AG08395 (cell line): ENCODE measurements at places on chromosomes 12 and 14.

DNA sequence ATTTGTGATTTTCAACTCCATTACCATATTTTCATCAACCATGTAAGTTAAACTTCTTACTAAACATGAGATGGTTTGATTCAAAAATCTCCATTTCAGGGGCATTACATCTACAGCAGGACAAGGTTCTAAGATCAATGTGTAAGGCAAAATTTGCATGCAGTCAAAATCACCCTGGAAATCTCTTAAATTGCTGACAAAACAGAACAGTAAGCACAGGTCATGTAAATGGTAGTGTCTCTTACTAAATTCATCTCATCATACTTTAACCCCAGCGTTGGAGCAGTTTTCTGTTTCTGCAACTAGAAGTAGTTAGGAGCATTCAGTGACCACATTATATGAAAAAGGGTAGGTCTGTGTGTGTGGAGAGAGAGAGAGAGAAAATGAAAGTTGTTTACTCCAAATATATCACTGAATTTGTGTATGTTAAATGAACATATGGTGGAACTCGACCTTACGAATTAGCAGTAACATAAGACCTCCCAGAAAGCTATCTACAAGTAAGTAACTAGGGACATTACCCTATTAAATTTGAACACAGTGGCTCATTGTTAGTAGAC is 227.5 kb downstream of the SSPN start:
- DNase-seq: no peak

- DNase-seq: no peak
Measured at GRCh38 chr12:24972078-24972477, 23.2 kb upstream of the BCAT1 start.

DNA sequence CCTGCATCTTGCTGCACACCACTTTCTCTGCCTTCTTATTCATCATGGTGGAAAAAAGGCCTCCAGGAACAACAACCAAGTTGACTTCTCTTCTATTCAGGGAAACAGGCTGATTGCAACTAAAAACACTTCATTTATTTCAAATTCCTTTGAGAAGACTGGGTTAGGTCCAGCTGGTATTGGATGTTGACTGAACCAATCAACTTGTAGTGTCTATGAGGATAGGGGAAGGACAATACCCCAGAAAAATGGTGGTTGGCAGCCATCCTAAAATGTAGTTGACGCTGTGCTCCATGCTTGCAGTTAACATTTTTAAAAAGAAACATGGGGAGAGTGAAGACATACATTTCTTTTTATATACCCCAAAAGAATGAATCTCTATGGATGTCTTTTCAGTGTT is 34.4 kb upstream of the CRADD start:
- DNase-seq: no peak

GRCh38 chr12:18141048-18141982 is 51.3 kb upstream of the RERGL start:
- DNase-seq: peak; percentile 6

DNA sequence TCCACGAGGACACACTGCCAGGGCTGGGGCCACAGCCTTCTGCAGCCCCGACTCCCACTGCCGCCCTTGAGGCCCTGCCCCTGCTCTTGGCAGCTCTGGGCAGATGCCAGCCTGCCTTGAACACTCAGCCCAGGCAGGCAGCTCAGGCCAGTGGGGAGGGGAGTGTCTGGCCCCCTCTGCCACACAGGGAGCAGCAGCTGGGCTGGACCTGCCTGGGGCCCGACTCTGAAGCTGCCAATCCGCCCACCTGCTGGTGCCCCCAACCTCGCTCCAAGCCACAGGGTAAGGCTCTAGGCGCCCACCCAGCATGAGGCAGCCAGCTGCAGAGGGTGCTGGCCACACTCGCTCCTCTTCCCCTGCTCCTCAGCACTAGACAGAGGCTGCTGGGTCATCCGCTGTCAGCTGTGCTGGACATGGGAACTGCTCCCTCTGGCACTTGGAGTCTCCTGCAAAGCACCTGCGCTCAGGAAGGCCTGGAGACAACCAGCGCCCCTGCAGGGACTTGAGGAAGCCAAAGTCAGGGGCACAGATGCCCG is 24.6 kb upstream of the NUDT14 start:
- DNase-seq: no peak

DNA sequence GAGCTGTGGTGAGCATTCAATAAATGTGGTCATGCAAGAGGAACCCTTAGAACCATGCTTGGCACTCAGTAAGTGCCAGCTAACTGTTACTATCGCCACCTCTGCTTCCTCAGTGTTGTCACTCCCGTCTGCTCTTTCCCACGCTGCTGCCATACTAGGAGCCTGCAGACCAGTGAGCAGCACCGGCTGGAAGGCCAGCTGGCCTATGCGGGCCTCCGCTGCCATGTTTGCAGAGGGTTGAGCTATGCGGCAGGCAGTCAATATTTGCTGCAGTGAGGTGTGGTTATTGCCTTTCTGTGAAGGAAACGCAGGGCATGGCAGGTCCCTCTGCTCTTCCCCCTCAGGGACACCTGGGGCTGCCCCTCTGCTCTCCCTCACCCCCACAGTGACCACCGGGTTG is 13.0 kb downstream of the KMT5A start:
- DNase-seq: no peak

DNA sequence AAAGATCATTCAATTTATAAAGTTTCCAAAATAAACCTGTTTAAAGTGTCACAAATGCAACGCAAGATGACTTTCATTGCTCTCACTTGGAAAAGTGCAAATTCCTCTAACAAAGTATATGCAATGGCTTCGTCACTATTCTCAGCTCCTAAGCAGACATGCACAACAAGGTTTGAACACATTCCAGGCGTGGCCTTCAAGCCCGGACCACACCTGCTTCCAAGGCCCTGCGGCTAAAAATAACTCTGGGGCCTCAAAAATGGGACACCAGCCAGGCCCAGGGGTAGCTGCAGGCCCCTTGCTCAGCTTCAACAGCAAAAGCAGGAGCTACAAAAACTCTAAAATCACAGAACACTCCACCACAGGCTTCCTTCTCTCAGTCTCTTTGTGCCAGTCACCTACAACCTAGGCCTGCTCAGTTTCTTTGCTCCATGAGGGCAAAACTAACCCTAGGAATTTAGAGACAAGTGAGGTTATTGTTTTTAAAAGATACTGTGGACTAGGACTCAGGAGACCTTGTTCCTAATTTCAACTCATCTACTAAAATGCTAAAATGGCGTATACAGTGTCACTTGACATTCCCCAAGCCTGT is 29.3 kb downstream of the DUSP16 start:
- no peak for DNase-seq

- DNase-seq: no peak
Measured at GRCh38 chr14:85293612-85294234, 236.2 kb upstream of the FLRT2 start.

DNA sequence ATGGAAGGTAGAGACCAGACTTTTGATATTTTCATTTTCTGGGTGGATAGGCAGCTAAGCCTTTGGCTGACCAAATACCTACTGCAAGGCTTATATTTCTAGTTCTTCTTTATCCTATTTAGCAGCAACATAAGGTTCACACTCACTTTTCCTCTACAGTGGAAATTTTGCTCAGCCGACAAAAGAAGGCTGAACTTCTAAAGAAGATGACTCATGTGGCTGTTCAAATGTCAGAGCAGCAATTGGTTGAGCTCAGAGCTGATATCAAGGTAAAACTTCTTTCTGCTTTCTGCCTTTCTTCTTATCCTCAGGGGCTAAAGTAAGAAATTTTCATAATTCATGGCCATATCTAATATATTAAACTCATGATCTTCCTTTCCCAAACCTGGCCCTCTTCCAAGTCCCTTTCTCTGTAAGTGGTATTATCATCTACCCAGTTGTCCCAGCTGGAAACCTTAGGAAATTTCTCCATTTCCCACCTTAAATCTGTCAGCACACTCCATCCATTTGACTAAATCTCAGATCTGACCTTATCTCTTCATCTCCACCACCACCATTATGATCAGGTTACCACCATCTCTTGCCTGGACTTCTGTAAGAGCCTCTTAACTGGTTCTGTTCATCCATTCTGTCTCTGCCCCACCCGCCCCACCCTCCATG is 19.8 kb upstream of the KCNH3 start:
- DNase-seq: peak; percentile 48

- no peak for DNase-seq
Measured at GRCh38 chr12:13602172-13602571, 379.2 kb downstream of the GRIN2B start.

GRCh38 chr14:23153851-23154796 is 29.3 kb downstream of the SLC7A8 start:
- peak; percentile 93 for DNase-seq

DNA sequence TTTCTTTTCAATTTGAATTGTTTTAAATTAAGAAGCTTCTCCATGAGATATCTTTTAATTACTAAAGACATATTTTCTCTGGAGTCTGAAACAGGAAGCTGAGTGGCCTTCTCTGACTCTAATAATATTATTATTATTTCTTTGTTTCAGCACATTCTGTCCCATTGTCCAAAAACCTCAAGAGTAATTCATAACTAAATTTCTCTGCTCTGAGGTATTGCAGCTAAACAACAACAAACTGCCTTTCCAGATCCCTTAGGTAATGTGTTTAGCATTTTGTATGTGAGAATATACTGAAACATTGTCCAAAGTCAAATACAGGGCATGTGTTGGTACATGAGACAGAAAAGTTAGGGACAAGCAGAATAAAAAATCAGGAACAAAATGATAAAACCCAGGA is 199.0 kb upstream of the FAR2 start:
- no peak for DNase-seq

DNA sequence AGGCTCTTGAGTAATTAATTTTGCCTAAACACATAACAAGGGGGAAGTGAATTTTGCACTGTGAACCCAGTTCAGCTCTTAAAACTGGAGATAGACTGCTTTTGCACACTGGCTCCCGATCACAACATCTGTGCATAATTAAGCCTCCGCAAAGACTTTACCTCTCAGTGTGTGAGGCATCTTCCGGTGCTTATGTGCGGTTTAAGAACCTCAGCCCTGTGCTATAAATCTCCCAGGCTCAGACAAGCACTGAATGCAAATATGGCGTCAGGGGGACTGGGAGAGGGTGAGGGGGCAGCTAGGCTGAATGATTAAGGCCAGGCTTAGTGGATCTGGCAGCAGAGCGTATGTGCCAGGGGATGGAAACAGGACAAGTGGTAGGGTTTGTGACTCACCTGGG is 103.3 kb downstream of the ADCK1 start:
- DNase-seq: peak; percentile 59

DNA sequence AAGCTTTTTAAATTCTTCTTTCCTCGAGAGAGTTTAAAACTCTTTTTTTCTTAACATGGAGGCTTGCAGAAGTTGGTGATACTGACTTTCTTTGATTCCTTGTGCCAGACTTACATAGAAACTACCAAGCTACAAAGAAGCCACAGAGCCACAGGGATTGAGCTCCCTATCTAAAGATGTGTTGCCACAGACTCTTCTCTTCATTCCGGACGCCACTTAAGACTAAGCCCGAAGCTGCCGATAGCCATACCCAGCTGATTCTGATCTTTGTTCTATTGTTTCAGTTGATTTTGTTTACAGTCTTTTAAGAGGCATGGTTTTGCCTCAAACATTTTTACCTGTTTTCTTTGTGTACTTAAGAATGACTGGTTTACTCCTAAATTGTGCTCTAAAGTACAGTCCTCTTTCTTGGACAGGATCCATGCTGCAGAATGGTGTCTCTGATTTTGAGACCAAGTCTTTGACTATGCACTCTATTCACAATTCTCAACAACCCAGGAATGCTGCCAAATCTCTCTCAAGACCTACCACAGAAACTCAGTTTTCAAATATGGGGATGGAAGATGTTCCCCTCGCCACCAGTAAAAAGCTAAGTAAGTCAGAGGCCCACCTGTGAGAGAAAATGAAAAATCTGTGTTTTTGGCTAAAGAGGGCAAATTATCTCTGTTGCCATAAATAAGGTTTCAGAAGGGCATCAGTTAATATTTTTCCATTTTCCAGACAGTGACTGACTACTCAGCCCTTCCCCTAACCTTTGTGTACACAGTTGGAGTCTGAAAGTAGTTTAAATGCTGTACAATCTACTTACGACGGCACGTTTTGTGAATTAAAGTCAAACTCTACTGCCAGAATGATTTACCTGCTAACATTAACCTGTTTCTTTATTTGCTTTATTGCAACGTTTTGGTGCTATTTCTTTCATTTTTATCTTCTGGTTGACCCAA is 42.1 kb upstream of the KCNH3 start:
- DNase-seq: no peak

DNA sequence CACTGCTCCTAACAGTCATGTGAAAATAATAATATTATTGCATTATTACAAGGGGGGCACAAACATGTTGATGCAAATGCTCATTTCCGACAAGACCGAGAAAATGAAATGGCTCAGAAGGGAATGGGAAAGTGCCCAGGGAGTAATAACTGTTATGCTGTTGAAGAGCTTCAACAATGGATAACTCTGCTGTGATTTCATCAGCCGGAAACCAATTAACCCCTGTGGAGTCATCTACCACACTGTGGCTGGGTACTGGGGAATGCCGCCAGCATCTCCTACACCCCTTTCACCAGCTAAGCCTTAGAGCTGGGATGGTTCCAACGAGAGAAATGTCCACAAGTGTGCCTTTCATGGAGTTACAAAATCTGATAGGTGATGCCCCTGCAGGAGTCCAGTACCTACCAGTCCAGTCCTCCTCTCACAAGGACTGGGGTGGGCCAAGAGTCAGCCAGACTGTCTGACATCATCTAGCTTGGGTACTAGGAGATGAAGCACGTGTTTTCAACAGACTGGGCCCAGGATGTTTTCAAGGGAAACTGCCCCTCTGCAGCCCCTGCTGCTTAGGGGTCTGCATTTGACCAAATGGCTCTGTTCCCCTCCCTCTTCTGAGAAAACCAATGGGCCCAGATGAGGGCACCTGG is 509.3 kb upstream of the CCDC196 start:
- DNase-seq: no peak

DNA sequence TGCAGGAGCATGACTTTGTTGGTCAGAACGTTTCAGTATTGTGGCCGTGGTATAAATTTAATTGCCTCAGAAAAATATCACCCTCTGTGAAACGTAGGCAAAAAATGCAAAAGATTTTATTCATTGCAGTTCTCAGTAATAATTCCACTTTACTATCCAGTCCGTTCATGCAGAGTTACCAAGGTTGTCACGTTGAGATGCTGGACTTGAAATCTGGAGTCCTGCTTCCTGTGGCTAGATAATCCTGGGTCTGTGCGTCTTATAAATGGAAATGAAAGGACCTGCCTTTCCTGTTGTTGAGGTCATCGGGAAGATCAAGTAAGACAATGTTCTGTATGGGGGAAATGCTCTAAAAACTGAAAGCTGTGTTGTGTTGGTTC is 1.3 kb upstream of the AVPR1A start:
- DNase-seq: no peak

DNA sequence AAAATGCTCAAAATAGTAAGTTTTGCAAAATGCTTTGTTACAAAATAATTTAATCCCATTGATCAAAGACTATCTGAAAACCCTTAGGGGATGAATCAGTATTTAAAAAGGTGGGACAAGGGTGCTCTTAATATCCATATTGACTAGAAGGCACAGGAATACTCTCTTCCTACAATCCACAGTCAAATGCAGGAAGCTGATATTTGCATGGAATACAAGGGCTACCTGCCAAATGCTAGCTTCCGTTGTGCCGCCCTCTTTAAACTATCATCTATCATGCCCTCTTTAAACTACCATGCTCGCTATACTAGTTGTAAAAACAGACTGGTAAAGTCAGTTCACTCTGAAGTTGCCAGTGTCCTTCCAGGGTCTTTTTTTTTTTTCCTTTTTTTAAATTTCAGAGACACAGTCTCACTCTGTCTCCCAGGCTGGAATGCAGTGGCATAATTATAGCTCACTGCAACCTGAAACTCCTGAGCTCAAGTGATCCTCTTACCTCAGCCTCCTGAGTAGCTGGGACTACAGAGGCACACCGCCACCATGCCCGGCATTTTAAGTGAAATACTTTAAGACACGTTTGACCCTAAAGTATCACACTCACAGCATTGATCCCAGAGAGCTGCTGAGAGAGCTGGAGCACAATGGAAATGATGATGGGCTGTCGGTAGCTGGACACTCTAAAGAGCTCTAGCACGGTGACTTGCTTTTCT is 6.7 kb downstream of the SLC2A3 start:
- DNase-seq: no peak
